ENCODE measurements at places on chromosomes 13 and 19. TPM values are rescaled to one million over a fixed set of nuclear protein-coding genes. Genes with fewer than 3 reads are reported as not detected.

The POLRMT gene
- 63.8 TPM for total RNA-seq

The ZNF235 gene
- 1.5 TPM for total RNA-seq

The SHFL gene
- total RNA-seq, result 31.9 TPM

The KRI1 gene
- 50.2 TPM for total RNA-seq

The SOX21 gene
- total RNA-seq, result not detected

The ADPRHL1 gene
- 0.10 TPM for total RNA-seq

The ERICH4 gene
- not detected for total RNA-seq

The UBE2L5 gene
- total RNA-seq, result not detected

The OR7G3 gene
- total RNA-seq, result not detected

The NEK5 gene
- total RNA-seq, result 0.14 TPM

The ZNF714 gene
- total RNA-seq, result 21.1 TPM

The AMER2 gene
- not detected for total RNA-seq

The FGF21 gene
- total RNA-seq, result not detected

The RASL11A gene
- 1.5 TPM for total RNA-seq

The ZNF283 gene
- 6.8 TPM for total RNA-seq

The CYSLTR2 gene
- 1.7 TPM for total RNA-seq

The FTL gene
- total RNA-seq, result 1,093 TPM

The GYS1 gene
- 29.6 TPM for total RNA-seq

The RYR1 gene
- 1.6 TPM for total RNA-seq

The ELSPBP1 gene
- not detected for total RNA-seq

The KIR3DL1 gene
- not detected for total RNA-seq

The ZNF446 gene
- 2.6 TPM for total RNA-seq

The MEDAG gene
- total RNA-seq, result not detected

The MATK gene
- 13.7 TPM for total RNA-seq

The SIGLEC8 gene
- total RNA-seq, result not detected

The SPINT2 gene
- total RNA-seq, result 36.5 TPM

The FBXO27 gene
- total RNA-seq, result 1.0 TPM

The ZNF415 gene
- total RNA-seq, result 0.74 TPM

The TTC9B gene
- not detected for total RNA-seq

The IGFL2 gene
- total RNA-seq, result not detected

The ZNF285 gene
- total RNA-seq, result 0.67 TPM

The PGLYRP1 gene
- total RNA-seq, result not detected

The RAB3A gene
- total RNA-seq, result 6.0 TPM

The CACNG7 gene
- total RNA-seq, result not detected

The C19orf67 gene
- not detected for total RNA-seq

The ADGRE3 gene
- total RNA-seq, result not detected

The IGSF23 gene
- not detected for total RNA-seq

All from activated naive CD4-positive, alpha-beta T cell treated with anti-CD3 and anti-CD28 coated beads for 36 hours (primary cell).